ENCODE measurements at places on chromosomes 2 and 18.

- no peak for DNase-seq
These were observed 24.5 kb downstream of the DYNC2LI1 start for GRCh38 chr2:43798300-43798699.

DNA sequence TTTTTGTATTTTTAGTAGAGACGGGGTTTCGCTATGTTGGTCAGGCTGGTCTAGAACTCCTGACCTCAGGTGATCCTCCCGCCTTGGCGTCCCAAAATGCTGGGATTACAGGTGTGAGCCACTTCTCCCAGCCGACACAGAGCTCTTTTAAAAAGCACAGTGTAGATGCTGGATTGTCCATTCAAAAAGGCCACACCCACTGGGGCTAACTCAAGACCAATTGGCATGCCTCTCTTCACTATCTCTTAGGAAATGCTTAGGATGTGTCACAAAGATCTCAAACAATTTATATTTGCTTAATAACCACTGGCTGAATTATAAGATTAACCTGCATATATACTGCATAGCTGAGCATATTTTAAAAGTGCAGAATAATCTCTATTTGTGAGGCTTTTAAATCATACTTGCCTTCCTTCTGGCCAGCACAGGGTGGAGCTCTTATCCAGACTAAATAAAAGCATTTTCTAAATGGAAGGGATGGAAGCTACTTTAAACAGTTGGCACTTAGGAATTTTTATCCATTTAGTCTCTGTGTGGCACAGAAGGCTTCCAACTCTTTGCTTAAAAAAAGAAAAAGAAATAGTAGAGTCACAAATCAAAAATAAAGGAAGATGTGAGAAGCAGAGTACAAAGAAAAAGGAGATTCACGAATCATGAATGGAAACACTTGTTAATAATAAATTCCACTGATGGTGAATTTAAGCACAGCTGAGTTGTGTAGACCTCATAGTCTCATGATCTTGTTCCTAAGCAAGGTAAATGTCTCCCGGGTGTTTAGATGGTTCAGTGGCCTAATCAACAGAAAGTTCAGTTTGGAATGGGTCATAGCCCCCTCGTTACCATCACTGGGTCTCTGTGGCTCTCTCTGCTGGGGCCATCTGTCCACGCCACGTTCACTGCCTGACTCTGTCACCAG is 22.4 kb downstream of the CRYGD start:
- no peak for DNase-seq

DNA sequence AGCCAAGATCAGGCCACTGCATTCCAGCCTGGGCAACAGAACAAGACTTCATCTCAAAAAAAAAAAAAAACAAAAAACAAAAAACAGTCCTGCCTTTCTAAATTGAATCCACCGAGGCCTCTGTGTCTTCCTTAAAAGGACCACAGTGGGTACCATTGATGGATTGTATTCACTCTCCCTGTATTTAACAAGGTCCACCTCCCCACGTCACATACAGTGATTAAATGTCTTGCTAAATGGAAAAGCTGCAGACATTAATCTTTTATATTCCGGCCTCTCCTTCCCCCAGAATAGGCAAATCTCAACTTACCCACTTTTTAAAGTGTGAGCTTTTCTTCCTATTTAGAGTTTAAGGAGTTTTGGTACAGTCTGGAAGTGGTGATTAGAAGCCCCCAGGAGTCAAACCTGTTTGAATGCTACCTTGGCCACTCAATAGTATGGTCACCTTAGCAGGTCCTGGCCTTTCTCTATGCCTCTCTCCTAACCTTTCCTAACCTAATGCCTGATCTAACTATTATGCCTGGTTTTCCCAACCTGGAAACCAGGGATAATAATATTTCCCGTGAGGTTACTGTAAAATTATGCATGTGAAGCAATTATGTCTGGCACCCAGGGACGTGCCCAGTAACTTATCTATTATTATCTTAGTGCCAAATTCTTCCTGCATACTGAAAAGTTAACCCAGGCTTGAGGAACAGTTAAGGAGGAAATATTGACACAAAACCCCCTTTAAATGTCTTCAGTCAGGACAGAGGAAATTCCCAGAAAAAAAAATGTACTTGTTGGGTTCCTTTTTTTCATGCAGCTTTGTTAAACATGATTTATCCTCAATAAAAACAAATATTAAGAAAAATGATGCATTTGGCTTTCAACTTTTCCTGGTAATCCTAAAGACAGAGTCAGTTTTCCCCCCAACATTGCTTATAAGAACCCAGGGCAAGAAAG is 3.1 kb downstream of the NFE2L2 start:
- no peak for DNase-seq

DNA sequence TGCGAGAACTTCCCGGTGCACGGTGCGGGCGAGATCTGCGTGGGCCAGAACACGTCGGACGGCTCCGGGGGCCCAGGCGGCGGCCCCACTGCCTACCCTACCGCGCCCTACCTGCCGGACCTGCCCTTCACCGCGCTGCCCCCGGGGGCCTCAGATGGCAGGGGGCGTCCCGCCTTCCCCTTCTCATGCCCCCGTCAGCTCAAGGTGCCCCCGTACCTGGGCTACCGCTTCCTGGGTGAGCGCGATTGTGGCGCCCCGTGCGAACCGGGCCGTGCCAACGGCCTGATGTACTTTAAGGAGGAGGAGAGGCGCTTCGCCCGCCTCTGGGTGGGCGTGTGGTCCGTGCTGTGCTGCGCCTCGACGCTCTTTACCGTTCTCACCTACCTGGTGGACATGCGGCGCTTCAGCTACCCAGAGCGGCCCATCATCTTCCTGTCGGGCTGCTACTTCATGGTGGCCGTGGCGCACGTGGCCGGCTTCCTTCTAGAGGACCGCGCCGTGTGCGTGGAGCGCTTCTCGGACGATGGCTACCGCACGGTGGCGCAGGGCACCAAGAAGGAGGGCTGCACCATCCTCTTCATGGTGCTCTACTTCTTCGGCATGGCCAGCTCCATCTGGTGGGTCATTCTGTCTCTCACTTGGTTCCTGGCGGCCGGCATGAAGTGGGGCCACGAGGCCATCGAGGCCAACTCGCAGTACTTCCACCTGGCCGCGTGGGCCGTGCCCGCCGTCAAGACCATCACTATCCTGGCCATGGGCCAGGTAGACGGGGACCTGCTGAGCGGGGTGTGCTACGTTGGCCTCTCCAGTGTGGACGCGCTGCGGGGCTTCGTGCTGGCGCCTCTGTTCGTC is 1.7 kb downstream of the FZD7 start:
- no peak for DNase-seq

- DNase-seq, result no peak
These were observed 101.2 kb downstream of the KCTD18 start for GRCh38 chr2:200408428-200409316.

DNA sequence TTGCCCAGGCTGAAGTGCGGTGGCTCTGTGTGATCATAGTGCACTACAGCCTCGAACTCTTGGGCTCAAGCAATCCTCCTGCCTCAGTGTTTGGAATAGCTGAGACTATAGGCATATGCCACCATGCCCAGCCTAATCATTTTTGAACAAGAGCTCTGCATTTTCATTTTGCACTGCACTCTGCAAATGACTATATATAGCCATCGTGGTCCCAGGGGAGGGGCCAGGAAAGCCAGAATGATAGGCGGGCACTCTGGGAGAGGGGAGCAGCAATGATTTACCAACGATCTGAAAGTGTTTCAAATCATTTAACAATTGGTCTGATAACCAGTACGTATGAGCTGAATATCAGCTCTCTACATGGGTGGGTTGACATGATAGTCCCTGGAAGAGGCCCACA is 22.3 kb upstream of the ST3GAL5 start:
- no peak for DNase-seq

DNA sequence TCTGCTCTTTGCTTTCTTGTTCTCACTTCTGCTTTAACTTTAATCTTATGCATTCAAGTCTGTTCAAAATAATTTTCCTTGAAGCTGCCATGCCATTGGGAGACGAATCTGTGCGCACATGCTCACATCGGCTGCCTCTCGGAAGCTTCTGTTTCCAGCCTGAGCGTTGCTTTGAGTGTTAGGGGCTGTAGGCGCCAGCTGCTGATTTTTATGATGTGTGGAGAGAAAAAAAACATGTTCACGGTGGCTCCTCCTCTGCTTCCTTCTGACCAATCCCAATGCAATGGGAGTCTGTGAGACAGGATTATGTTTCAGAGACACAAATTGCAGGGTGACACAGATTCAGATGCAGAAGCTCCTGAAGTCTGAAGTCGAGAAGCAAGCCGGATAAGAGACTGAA is at the start of gene MC4R:
Gene MC4R, minus strand, starts transcription at position 180 of the 400 bp plus-strand sequence. CDS start 426 bp downstream, outside the sequence.
- no peak for DNase-seq

DNA sequence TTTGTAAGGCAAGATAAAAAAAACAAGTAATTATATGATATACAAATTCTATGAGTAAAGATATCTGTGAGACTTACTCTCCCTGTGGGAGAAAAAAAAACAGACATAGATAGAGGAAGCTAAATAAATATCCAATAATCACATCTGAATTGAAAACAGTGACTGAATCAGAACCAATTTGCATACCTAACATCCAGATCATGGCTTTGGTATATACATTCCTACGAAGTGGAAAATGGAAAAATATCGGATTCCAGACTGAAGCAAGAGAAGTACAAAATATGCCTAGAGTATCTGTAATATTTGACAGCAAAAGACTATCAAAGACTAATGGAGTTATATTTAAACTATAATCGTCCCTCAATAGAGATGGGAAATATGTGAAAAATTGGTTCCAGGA is 1108.1 kb upstream of the CHAC2 start:
- DNase-seq, result no peak

GRCh38 chr2:239952665-239953417 is 72.3 kb downstream of the NDUFA10 start:
- no peak for DNase-seq

DNA sequence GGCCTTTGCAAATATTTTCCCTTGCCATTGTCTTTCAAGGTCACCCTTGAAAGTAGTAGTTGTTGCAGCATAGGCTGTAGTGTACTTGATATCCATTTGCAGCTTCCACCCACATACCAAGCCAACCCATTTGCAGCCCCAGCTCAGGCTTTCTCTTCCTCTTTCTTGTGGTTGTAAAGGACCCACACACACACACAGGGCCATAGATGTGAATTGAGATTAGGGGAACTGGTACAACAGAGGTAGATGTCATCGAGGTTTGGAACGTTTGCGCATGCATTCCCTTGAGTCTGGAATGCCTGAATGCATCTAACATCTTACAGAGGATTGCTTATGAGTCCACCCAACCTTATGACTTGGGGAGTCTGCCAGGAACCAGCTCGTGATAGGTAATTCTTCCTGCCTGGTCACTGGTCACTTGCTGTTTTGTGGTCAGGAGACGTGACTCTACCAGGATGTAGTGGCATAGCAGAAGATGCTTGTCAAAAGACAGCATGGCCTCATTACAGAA is 91.9 kb downstream of the MRPS9 start:
- DNase-seq, result no peak

DNA sequence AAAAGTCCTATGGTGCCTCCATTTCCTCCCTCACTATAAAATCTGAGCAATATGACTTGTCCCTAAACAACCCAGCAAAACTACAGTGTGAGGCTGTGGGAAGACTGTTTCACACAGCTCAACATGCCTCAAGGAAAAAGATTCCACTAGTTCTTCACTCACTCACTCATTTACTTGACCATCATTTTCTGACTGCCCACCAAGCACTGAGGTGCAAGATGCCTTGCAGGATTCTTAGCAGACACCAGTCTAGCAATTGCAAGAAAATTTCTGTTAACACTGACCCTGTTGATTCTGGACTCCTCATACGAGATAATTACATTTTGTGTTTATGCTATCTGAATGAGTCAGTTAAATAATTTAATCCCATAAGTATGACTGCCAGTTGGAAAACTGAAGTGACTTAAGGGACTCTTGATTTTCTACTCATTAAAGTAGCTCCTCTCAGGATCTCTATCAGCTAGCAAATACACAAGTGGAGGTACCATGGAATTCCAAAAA is 51.9 kb upstream of the PCBP1 start:
- DNase-seq, result no peak

- DNase-seq, result no peak
These were observed 335.2 kb downstream of the KCNJ3 start for GRCh38 chr2:155033652-155034051.

DNA sequence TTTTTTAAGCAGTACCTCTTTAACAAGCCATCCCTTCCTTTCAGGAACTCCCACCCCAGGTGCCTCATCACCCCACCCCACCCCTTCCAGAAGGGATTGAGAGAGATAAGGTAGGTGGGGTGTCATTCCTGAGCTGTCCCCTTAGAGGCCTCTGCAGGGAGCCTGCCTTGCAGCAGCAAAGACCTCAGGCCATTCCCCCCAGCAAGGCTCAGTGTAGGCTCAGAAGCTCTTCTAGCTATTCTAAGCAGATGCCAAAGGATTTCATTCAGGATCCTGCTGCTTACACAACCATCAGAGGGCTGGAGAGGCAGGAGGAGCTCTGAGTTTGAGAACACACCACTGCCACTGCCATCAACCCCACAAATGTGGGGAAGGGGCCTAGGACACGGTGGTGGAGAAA is 5.8 kb upstream of the FIGLA start:
- DNase-seq, result no peak

Data from stimulated activated naive CD4-positive, alpha-beta T cell (primary cell).